ENCODE measurements at places on chromosomes 5 and 9.

DNA sequence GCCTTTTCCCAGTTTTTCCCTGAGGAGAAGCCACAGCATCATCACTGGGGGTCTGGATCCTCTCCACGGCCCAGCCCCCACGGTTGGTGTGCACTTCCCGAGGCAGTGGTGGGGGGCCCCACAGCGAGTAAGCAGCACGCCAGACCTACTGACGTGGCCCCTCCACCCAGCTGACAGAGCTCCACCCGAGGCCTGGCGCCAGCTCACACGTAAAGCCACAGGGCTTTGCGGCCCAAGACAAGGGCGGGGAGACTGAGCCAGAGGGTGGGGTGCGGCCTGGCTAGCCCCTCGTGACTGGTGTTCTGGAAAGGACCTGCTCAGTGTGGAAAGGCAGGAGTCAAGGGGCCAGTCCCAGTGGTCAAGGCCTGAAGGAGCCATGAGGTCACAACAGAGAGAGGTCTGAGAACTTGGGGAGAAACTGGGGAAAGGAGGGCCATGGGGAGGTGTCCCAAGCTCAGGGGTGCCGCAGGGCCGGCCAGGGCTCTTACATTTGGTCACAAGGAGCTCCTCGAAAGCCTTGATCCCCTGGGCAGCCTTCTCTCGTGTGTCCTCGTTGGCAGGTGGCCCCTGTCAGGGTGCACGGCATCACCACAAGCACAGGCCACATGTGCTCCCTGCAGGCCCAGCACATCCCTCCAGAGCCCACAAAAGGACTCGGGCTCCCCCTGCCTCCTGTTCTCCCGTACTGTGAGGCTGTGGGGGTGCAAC is 5.5 kb downstream of the SNAPC4 start:
- no peak for DNase-seq

DNA sequence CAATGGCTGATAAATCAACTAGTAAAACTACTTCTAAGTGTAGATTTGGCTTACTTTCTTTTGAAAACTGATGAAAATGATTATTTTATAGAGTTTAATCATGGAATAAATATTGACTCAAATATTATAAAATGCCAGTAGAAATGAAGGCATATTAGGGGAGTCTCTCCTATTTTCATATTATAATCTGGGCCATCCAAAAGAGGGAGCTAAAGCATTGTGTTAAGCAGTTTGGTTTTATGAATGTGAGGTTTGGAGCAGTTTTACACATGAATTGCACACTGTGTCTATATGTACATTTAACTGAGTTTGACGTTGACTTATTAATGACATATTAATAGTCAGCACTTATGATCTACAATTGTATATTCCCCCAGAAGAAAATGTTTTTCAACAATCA is 17.4 kb downstream of the CDH9 start:
- no peak for DNase-seq

GRCh38 chr9:113918697-113919350 is 42.7 kb downstream of the ZNF618 start:
- no peak for DNase-seq

DNA sequence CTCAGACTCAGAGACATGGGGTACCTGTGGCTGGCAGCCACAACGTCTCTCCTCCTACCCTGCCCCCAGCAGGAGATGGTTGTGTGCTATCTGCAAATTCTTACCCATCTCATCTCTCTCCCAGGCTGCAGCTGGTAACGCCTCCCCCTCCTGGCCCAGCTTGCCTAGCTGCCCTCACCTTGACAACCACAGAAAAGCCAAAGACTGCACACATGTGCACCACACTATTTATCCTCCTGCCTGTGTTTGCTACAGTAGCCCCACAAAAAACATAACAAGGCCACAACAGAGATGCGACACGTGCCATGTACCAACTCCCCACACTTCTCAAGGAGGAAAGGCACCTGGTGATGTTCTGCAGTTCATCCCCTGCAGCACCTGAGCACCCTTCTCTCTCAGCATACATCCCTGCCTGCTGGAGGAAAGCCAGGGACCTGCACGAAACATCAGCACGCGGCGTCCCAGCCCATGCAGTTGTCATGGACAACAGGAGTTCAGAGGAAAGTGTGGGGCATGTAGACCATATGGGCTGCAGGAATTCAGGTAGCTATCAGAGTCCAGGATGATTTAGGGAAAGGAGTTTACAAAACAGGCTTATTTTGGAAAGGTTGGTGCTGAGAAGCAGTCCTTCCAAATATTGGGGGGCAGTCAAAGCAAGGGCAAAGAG is 168.7 kb downstream of the C5orf15 start:
- DNase-seq: no peak

- DNase-seq: no peak
These were observed 8.8 kb upstream of the HSDL2 start for GRCh38 chr9:112371060-112371459.

DNA sequence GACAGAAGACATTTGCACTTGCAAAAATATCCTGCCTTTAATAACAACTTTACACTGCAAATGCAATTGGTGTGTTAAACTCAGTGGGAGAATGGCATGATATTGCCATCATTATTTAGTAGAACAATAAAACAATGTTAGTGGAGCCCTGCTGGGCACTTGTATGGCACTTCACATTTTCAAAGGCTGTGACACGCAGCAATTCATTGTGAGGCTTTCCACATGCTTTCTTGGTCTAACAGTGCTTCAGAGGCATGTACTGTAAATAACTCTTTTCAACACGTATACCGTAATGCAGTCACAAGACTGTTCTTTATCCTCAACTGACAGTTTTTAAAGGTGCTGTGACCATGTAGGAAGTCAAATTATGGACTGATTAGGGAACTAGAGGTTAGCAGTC is 155.5 kb upstream of the EPB41L4A start:
- DNase-seq: no peak

- DNase-seq: no peak
These were observed 8.6 kb downstream of the SLC6A3 start for GRCh38 chr5:1436681-1437080.

DNA sequence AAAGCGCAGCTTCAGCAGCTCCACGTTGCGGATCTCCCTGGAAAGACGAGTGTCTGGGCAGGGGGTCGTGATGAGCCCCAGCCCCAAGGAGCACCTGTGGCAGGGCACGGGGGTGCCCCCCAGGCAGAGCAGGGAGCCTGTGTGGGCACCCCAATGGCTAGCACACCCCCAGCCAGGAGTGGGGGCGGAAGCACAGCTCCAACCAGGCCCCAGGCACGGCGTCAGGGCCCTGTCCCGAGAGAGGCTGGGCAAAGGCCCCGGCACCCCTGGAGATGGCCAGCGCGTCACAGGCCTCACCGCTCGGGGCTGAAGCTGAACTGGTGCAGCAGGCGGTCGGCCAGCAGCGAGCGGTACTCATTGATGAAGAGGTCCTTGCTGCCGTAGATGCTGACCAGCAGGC is 7.9 kb downstream of the ANAPC2 start:
- no peak for DNase-seq

DNA sequence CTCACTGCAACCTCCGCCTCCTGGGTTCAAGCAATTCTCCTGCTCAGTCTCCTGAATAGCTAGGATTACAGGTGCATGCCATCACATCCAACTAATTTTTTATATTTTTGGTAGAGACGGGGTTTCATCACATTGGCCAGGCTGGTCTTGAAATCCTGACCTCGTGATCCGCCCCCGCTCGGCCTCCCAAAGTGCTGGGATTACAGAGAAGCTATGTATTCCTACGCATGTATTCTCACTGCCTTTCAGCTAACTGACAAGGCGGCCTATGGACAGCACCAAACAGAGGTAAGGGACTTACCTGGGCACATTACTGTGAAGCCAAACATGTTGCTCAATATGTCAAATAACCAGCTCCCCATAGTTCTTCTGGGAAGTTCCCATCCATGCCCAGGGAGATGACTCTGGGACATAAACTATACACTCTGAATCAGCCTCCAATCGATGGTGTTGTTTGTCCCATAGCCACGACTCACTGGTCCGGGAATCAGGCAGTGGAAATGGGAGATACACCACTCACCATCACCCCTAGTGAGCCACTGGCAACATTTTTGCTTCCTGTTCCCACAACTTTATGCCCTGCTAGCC is 114.6 kb downstream of the SYK start:
- no peak for DNase-seq
